WTC11 (cell line): ENCODE measurements at places on chromosomes 6 and 20.

- DNase-seq = no peak
Observed at GRCh38 chr20:16528078-16528477, 45.2 kb downstream of the KIF16B start.

GRCh38 chr20:2130683-2131082 is 29.1 kb downstream of the STK35 start:
- DNase-seq = peak; percentile 40

DNA sequence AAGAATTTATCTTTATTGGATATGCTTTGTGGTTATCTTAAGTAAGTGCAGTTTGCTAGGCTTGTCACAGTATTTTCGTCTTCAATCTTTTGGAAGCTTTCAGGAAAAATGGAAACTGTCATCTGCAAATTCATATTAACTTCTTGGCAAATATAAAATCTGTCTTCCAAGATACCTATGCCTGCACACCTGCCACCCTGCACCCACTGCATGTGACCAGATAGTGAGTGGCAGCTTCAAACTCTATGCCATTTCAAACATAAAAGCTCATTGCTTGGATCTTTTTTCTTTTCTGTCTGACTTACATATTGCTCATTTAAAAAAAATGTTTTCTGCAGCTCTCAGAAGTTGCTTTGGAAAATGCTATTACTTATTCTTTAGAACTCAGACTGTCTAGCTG is 14.1 kb downstream of the OPRM1 start:
- DNase-seq = no peak

- no peak for DNase-seq
Observed at GRCh38 chr6:168217216-168217879, 102.2 kb downstream of the DACT2 start.

DNA sequence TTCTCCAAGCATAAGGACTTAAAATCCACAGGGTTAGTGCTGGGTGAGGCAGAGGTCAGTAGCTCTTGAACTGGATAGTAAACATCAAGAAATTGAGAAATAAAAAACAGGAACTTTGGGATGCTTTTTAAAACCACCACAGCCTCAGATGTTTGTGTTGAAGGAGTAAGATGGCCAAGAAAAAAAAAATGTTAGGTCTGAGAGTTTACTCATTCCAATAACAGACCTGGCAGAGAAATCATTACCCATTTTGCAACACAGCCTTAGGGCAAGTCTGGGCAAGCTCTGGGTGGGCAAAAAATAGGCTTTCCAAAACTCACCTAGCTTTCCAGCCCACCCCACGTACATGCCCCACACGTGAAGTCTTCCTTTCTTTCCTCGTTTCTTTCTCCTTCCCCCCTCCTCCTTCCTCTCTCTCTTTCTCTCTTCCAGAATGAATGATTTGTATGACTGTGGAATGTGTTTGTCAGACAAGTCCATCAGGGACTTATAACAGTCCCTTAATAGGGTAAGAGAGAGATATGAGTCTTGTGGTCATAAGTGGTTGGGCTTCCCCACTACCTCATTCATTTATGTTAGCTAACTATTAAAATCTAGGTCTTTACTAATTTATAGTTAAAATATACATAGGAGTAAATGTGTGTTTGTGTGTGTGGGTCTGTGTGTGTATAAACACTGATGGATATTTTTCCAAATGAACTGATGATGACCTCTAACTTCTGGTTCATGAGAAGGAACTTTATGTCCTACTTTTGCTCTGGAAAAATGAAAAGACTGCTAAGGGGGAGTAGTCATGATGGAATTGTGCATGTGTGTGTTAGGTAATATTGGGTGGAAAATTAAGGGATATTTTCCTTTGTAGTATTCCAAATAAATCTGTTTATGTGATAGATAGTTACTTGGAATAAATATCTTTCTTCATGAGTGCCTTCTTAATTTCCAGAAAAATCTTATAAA is 18.0 kb upstream of the DSE start:
- no peak for DNase-seq

GRCh38 chr6:163151212-163151611 is 263.3 kb upstream of the QKI start:
- no peak for DNase-seq

GRCh38 chr6:169864148-169865020 is 113.0 kb downstream of the ERMARD start:
- DNase-seq = no peak

- no peak for DNase-seq
Observed at GRCh38 chr20:48154040-48154765, 368.9 kb upstream of the SULF2 start.

DNA sequence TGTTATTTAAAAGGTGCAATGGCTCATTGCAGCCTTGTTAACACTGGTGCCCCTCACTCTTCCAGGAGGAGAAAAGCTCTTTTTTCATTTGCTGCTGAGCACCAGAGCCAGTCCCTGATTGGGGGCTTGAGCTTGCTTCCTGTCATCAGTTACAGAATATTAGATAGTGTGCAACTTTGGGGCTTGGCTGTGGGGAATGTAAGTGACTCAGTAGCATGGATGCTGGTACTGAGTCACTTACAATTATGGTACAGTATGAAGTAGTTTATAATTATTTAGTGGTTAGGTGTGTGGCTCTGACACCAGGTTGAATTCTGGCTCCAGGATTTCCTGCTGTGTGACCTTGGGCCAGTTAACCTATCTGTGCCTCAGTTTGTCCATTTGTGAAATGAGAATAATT is 37.6 kb downstream of the ANKS1A start:
- DNase-seq = no peak

DNA sequence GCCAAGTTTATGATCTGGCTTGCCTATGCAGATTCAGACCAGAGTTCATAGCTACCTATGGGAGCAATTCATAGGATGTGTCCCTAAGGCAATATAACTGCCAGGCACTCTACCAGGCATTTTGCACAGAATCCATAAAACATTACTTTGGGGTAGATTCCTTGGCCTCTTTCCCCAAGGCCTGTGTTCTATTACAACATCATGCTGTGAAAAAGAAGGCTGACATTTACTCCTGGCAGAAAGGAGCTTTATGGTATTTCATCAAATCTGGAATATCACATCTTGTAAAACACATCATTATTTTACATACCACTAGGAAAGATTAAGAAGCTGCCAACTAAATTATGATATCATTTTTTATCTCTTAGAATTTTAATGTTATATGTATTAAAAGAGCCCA is 287.0 kb upstream of the MARCKS start:
- no peak for DNase-seq

GRCh38 chr6:42962502-42963178 is 2.1 kb downstream of the GNMT start:
- DNase-seq = no peak

DNA sequence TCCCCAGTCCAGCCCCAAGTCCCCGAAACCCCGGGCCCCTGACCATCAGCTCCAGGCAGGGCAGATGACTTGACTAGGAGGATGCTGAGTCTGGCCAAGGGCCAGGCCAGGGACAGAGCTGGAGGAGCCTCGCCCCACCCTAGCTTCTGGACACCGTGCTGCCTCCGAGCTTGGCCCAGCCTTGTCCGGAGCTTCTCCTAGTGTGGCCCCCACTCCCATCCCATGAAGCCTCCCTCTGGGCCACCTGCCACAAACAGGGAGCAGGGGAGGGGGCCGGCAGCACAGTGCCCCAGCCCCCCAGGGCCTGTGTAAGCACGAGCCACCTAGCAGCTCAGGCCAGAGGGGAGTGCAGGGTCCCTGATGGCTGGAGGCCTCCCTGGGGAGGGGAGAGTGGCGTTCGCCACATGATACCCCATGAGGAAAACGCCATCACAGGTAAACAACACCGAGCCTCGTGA is 5.3 kb downstream of the EEF1A2 start:
- no peak for DNase-seq

GRCh38 chr6:150734235-150734634 is 131.3 kb upstream of the MTHFD1L start:
- DNase-seq = no peak

- no peak for DNase-seq
Observed at GRCh38 chr20:8783734-8784133, 285.2 kb upstream of the PLCB4 start.

DNA sequence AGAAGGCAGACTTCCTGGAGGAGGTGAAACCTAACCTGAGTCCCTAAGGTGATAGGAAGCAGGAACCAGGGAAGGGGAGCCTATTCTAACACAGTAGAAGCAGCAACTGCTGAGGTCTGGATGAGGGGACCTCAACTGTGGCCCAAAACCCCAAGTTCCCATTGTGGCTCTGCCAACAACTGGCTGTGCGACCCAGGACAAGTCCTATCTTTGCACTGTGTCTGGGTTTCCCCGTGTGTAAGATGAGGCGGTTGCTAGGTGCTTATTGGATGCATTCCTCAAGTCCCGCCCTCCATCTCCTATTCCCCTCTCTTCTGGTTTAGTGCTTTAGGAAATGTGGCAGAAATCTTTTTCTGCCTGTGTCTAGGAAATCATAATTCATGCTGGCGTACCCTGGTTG is 52.2 kb upstream of the TTPAL start:
- DNase-seq = no peak

DNA sequence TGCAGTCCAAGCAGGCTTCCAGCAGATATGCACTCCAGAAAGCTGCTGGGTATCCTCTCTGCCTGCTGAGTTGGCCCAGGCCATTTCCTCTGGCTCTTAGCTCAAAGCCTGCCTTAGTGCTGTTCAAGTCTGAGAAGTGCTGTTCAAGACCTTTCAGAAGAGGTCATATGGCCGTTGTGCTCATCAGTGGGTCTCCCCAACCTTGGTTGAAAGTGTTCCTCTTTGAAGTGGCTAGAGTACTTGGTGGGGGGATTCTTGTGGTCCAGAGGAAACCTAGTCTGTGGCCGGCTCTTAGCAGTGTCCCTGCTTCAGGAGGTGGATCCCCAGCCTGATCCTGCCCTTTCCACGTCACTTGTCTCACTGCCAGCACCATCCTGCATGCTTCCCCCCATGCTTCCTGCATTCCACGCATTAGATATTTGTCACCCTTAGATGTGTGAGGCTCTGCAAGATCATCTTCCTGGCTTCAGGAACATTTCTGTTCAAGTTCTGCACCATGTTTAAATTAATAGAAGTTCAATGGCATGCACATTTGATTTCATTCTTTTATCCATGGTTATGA is 105.0 kb downstream of the FIG4 start:
- no peak for DNase-seq

- no peak for DNase-seq
Observed at GRCh38 chr20:53688085-53688484, 94.4 kb upstream of the ZNF217 start.

DNA sequence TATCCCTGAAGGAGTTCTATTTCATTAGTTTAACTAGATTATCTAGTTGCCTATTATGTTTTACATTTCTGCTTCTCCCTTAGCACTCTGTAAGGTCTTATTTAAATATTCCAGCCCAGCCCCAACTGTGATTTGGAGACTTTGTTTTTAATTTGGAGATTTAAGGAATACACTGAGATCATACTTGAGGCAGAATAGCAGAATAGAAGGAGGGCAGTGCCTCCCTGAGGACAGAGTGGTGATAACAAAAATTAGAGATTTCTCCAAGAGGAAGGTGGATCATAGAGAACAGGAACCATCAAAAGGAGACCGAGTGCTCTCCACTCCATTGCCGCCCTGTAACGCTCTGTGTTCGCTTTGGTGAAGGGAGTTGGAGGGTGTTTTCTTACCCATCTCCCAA is 14.8 kb upstream of the CD164 start:
- no peak for DNase-seq
